ENCODE measurements at places on chromosomes 13 and 19.
A peak's percentile ranks its signal among the peaks of the same experiment; 100 is the strongest.

- H3K27ac ChIP-seq = no peak overlapping the region
- H3K27me3 ChIP-seq = peaks cover 3% of the 10 kb centered on the region
Observed at GRCh38 chr13:95509521-95510310, 42.8 kb upstream of the CLDN10 start.

DNA sequence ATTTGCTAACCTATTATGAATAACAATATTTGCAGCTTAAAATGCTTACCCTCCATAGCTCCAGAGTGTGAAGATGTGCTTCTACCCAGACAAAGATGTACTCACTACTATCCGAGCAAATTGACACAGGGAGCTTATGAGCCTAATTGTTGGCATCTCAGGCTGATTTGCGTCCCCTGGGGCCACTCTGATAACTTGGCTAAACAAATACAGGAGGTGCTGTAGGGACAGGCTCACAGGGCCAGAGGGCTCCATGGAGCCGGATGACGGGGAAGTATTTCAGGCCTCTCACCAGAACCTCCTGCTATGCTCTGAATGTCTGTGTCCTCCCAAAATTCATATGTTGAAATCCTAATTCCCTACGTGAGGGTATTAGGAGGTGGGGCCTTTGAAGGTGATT, 26.7 kb upstream of the C19orf12 start:
- no peak for DNase-seq
- H3K4me1 ChIP-seq = no peaks in the 10 kb centered on the region
- H3K4me3 ChIP-seq = no peak overlapping the region
- H3K27ac ChIP-seq = no peak overlapping the region

DNA sequence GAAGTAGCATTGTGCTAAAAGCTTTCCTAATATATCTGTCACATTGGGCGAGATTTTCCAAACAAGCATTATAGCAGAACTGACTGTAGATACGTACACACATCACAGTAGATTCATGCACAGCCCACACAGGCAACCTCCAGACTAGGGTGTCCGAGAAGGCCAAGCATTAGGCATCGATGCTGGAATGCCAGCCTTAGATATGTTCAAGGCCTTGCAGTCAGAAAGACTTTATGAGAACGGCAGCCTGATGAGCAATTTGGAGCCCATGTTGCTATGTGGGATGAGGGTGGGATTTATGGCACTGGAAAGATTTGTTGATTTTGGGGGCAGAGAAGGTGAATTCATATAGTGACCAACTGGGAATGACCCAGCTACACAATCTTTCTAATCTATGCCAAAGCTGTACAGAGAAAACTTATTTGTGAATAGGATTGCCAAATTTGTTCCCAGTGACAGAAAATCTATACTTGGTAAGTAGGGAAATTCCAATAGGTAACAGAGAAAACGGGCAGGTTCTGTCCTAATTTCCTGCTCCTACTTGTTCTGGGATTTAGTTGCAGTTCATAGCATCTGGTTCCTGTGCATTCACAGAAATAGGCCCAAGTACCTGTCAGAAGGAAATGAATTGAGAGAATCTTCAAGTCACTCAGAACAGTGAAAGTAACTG, 31.0 kb upstream of the SPRY2 start:
- H3K4me3 ChIP-seq = no peak overlapping the region
- no peaks in the 10 kb centered on the region for H3K4me1 ChIP-seq
- DNase-seq = no peak
- no peak overlapping the region for H3K27ac ChIP-seq

- no peak overlapping the region for H3K27ac ChIP-seq
- H3K4me3 ChIP-seq = no peak overlapping the region
- H3K36me3 ChIP-seq = no peaks in the 10 kb centered on the region
- peaks cover 34% of the 10 kb centered on the region for H3K4me1 ChIP-seq
- H3K27me3 ChIP-seq = no peaks in the 10 kb centered on the region
Observed at GRCh38 chr19:54168174-54168917, 4.6 kb downstream of the TMC4 start.

GRCh38 chr19:44891016-44891882, at the start of gene TOMM40:
Gene TOMM40, plus strand, starts transcription at chr19:44891254. Its CDS starts 162 bp downstream, at chr19:44891416.
- peak within 1 kb of the TSS; percentile 66 for H3K4me3 ChIP-seq
- no peaks in the 10 kb centered on the region for H3K27me3 ChIP-seq
- peaks cover 24% of the 10 kb centered on the region for H3K4me1 ChIP-seq
- peak within 1 kb of the TSS; percentile 94 for H3K27ac ChIP-seq
- peak; percentile 100 for DNase-seq

DNA sequence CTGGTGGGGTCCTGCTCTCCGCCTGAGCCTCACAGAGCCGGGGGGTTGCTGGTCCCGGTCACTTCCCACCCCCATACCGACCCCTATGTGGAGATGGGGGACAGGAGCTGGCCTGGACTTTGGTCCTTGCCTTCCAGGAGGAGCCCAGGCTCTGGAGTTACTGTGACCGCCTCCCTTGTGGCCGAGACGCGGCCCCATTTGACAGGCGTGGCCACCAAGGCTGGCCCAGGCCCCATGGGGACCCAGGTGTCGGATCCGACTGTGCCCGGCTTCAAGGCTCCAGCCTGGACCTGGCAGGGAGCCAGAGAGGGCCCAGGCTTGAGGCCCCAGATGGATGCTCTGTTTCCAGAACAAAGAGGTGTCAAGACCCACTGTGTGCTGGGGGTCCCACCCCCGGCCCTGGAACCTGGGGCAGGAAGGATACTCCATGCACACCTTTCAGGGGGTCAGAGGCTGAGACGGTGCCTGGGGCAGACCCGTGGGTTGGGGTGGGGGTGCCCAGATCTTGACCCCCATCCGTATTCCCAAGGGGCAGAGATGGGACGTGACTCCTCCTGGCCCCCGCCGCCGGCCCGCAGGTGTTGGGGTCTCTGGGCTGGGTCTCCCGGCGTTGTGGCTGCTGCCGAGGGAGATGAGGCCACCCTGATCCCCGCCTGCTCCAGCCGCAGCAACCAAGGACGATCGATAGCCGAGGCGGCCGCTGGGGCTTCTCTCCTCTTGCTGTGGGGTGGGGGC, 47.8 kb upstream of the TCF3 start:
- H3K27ac ChIP-seq = no peak overlapping the region
- H3K4me1 ChIP-seq = peaks cover 6% of the 10 kb centered on the region
- H3K27me3 ChIP-seq = peaks cover 30% of the 10 kb centered on the region
- H3K4me3 ChIP-seq = no peak overlapping the region

GRCh38 chr13:26583662-26584061, 26.2 kb downstream of the WASF3 start:
- no peaks in the 10 kb centered on the region for H3K27me3 ChIP-seq
- no peak overlapping the region for H3K4me3 ChIP-seq
- no peak overlapping the region for H3K27ac ChIP-seq
- no peaks in the 10 kb centered on the region for H3K4me1 ChIP-seq
- no peaks in the 10 kb centered on the region for H3K36me3 ChIP-seq

DNA sequence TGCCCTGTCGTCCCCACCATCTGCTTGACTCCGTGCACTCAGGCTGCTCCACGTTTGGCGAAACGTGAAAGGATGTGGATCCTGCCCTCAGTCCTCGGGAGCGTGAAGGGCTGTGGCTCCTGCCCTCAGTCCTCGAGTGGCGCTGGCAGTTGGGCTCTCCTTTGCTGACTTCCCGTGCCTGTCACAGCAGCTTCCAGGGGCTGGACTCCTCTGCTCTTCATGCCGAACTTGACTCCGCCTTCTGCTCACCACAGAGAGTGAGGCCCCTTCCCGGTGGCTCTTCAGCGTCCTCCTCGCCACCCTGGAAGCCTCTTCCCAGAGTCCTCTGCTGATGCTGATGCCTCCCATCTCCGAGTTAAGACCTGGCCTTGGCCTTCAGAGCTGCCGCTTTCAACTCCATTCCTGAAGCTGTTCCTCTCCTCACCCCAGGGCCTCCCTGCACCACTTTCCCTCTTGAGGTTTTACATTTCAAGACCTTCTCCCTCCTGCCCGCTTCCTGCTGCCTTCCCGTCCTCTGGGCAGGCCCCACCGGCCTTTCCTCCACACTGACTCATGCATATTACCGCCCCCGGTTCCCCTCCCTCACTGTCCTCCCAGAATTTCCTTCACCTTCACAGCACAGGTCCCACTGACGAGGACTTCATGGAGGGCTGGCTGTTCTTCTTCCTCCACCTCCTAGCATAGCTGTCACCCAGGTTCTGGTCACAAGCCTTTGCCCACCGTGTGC, 111.7 kb downstream of the SHISA2 start:
- DNase-seq = no peak
- no peaks in the 10 kb centered on the region for H3K27me3 ChIP-seq
- no peak overlapping the region for H3K4me3 ChIP-seq
- H3K36me3 ChIP-seq = no peaks in the 10 kb centered on the region
- no peak overlapping the region for H3K27ac ChIP-seq

DNA sequence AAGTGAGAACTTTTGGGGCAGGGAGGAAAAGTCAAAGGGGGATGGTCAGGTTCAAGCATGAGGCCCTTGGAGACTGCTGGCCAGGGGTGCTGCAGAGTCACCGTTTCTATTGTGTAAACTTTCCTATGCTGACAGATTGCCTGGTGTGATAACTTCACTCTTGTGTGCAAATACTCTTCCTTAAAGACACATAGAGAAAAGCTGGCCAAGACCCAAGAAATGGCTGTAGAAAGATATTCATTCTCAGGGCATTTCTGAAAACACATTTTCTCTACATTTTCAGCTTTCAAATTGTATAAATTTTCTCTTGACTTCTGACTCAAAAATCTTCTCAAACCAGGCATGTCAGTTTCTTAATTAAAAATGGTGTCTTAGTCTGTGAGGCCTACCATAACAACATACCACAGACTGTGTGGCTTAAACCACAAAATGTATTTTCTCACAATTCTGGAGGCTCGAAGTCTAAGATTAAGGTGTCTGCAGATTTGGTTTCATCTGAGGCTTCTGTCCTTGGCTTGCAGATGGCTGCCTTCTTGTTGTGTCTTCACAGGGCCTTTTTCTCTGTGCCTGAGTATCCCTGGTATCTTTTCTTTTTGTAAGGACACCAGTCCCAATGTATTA, 304.5 kb downstream of the KCNRG start:
- DNase-seq = peak; percentile 59
- H3K4me3 ChIP-seq = no peak overlapping the region
- H3K4me1 ChIP-seq = peaks cover 14% of the 10 kb centered on the region
- H3K27ac ChIP-seq = no peak overlapping the region

DNA sequence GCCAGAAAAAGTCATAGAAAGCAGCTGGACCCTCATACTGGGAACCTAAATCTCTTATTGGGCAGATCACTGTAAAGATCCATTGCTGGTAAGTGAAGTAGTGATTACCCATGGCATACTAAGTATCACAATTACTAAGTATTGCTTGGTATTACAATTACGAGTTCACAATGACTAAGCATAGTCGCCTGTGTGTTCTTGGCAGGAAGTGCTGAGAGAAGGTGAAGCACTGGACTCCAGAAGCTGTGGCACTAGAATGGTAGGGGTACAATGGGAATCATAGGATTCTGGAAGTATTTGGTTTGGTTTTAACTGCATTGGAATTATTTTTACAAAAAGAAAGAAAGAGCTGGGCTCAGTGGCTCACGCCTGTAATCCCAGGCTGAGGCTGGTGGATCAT, 20.3 kb downstream of the LGALS16 start:
- H3K4me1 ChIP-seq = peaks cover 52% of the 10 kb centered on the region
- H3K27me3 ChIP-seq = no peaks in the 10 kb centered on the region
- H3K4me3 ChIP-seq = no peak overlapping the region
- no peak for DNase-seq
- no peaks in the 10 kb centered on the region for H3K36me3 ChIP-seq

- H3K27me3 ChIP-seq = no peaks in the 10 kb centered on the region
- H3K4me3 ChIP-seq = no peak overlapping the region
- H3K4me1 ChIP-seq = no peaks in the 10 kb centered on the region
- no peak overlapping the region for H3K27ac ChIP-seq
Observed at GRCh38 chr13:69155136-69155535, 952.5 kb upstream of the ATXN8OS start.

DNA sequence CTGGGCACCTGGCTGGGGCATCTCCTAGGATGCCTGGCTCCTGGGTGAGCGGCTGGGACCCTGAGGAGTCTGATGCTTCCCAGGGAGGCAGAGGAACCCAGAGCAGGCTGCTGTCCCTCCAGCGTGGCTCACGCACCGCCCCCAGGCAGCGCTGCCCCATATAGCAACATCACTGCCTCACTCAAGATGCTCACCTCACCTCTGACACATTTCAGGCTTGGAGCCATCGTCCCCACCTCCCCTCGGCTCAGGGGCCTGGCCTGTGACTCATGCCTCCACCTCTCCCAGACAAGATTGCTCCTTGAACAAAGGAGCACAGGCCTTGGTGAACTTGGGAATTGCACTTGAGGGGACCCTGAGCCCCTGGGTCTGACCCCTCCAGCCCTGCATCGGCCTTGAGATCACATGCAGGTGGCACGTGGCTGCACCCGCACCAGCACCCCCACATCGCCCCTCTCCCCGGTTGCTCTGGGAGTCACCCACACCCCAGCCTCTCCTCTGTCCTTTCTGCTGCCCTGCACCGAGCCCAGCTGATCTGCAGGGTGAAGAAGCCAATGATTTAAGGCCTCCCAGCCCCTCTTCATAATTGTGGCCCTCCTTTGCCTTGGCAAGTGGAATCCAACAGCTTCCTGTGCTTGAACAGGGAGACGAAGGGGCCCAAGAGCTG, 11.2 kb downstream of the CEBPA start:
- peaks cover 15% of the 10 kb centered on the region for H3K4me1 ChIP-seq
- H3K36me3 ChIP-seq = no peaks in the 10 kb centered on the region
- H3K27me3 ChIP-seq = peaks cover 10% of the 10 kb centered on the region
- DNase-seq = no peak
- H3K4me3 ChIP-seq = no peak overlapping the region
- H3K27ac ChIP-seq = no peak overlapping the region

DNA sequence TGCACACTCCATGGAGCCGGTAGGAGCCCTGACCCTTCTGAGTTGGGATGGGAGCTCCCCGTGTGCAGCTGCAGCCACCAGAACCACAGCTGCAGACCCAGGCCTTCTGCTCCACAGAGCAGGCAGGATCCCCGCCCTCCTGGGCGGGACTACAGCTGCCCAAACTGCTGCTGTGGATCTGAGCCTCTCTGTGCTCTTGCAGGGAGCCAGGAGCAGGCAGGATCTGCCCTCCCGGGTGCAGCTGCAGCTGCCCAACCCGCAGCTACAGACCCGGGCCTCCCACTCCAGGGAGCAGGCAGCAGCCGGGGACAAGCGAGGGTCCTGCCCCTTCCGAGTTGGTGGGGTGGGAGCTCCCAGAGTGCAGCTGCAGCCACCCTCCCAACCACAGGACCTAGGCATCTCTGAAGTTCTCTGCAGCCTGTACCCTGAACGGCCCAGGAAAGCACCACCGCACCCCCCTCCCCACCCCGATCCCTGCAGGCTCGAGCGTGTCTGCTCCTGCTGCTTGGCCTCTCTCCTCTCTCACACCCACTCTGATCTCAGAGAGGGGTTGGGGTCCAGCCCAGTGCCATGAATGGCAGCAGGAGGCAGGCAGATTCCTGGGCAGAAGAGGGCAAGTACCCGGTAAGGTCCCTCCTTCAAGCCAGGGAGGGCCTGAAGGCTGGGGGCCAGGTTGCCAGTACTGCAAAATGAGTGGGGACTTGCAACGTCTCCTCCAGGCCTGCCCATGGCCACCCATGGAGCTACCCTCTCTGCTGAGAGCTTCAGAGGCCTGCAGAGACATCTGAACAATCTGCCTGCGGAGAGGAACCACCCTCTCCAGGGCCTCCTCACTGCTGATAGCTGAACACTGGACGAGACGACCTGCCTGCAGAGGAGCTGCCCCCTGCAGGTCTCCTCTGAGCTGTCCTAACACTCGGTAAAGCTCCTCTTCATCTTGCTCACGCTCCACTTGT, 16.4 kb upstream of the EMP3 start:
- no peak overlapping the region for H3K4me3 ChIP-seq
- no peak overlapping the region for H3K27ac ChIP-seq
- H3K27me3 ChIP-seq = no peaks in the 10 kb centered on the region
- no peaks in the 10 kb centered on the region for H3K36me3 ChIP-seq
- no peaks in the 10 kb centered on the region for H3K4me1 ChIP-seq
- no peak for DNase-seq

All from CD4-positive, alpha-beta T cell (primary cell).